ENCODE measurements at places on chromosomes 16 and 17.

DNA sequence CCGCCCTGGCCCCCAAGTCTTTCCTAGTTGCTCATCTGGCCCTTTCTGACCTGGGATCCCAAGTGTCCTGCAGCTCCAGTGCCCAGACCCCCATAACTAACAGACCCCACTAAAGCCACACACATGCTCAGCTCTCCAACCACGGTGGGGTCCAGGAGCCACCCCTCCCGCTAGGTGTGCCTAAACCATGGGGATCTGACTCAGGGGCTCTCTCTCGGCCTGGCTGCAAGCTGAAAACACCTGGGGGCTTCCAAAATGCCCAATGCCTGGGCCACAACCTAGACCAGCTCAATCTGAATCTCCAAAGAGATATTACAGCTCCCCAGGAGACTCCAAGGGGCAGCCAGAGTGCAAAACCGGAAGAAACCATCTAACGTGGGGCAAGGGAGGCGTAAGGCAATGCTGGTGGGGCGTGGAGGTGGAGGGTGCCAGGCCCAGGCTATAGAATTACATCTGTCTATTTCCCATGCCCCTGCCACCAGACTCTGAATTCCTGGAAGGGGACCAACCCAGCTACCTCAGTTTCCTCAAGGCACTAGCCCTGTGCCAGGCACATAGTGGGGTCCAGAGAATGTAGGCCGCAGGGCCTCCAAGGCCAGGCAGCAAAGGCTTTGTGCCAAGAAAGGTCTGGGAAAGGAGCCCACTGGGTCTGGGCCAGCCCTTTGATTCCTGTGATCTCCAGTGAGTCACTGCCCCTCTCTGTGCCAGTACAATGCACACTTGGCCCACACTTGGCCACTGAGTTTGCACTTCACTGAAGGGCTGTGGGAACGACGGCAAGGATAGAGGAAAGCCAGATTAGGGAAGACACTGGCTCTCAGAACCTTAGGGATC lies 3.3 kb downstream of the CD2BP2 start:
- no peak for DNase-seq

DNA sequence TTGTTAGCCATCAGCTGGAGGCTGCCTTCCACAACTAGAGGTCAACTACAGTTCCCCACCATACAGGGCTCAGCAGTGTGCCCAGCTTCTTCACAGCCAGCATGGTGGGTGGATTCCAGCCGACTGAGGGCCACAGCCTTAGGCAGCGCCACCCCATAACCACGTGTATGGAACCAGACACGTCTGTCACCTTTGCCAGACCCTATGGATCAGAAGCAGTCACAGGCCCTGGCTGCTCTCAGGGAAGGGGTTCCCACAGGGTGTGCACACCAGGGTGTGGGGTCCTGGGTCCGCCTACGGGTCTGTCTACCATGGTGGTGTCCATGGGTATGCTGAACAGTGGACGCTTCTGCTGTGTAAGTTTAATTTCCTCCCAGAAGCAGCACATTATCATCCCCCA lies 265.0 kb upstream of the FOXF1 start:
- no peak for DNase-seq

GRCh38 chr16:78437352-78437968 lies 338.0 kb downstream of the WWOX start:
- peak; percentile 0 for DNase-seq

DNA sequence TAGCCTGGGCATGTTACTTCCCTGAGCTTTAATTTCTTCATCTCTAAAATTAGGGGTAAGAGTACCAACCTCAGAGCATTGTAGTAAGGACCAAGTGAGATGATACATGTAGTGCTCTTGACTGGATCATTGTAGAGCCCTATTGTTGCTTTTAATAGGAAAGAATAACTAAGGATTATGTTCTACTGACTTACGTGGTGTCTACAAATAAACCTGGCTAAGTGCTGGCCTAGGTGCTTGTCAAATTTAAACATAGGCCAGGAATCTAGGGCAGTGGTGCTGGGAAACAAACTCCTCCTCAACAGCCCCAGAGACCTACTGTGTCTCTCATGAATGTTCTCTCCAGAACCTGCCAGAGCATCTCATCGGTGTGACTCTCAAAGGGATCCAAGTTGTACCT lies 69.4 kb downstream of the ABCC12 start:
- DNase-seq, result no peak

- no peak for DNase-seq
Observed at GRCh38 chr17:48059125-48059668, 11.0 kb downstream of the NFE2L1 start.

DNA sequence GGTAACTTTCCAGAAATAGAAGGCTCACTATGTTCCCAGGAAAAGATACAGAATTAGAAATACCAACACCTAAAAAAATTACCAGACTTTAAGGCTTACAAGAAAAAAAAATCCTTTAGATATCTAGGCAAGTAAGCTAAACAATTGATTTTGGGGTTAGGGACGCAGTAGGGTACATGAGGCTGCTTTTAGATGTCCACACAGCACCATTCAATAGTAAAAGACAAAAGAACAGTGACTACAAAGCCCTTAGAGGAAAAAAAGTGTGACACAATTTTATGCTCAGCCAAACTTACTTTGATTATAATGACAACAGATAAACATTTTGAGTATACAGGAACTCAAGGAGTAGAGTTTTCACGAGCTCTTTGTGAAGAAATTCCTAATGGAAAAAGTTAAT lies 29.9 kb downstream of the METTL16 start:
- no peak for DNase-seq

GRCh38 chr17:80498242-80498919 lies 22.0 kb upstream of the NPTX1 start:
- no peak for DNase-seq

- no peak for DNase-seq
Observed at GRCh38 chr16:68227850-68228553, 7.9 kb downstream of the ESRP2 start.

- no peak for DNase-seq
Observed at GRCh38 chr17:56866496-56866895, 32.5 kb downstream of the DGKE start.

- peak; percentile 19 for DNase-seq
Observed at GRCh38 chr17:39622380-39623006, 4.3 kb upstream of the PPP1R1B start.

DNA sequence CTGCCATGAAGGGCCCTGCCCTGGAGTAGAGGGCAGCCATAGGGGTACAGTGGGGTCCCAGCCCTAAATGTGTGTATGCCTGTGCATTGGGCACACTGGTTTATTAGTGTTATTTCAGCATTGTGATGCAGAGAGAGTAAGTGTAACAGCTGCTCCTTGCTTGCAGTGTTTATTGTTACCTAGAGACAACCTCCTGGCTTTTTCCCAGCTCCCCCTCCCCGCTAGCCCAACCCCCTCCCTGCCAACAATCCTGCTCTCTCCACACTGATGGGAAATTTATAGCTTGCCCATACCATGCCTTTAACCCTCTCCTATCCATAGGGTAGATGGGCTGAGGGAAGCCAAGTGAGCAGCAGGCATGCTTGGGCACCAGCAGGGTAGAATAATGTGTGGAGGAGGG lies 51.3 kb downstream of the NEUROD2 start:
- no peak for DNase-seq

GRCh38 chr16:78972986-78973385 lies 627.6 kb downstream of the MAF start:
- DNase-seq, result no peak

- DNase-seq, result no peak
Observed at GRCh38 chr16:19361587-19361986, 56.1 kb upstream of the TMC5 start.

- DNase-seq, result no peak
Observed at GRCh38 chr16:644556-644955, 2.9 kb downstream of the MCRIP2 start.

DNA sequence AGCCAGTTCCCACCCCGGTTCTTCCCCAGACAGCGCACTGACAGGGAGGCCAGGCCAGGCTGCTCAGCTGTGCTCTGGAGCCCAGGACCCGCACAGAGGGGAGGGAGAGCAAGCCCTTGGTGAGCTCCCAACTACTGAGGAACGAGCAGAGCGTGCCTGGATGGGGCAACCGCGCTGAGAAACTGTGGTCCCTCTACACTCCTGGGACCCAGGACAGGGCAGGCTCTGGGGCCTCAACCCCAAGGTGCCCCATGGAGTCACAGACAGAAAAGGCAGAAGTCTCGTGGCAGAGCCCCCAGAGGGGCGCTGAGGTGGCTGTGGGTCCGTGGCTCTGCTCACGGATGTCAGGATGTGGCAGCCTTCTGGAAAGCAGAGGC lies 16.3 kb downstream of the SLX4 start:
- DNase-seq, result no peak

- DNase-seq, result no peak
Observed at GRCh38 chr16:53456625-53457024, 22.4 kb downstream of the RBL2 start.

DNA sequence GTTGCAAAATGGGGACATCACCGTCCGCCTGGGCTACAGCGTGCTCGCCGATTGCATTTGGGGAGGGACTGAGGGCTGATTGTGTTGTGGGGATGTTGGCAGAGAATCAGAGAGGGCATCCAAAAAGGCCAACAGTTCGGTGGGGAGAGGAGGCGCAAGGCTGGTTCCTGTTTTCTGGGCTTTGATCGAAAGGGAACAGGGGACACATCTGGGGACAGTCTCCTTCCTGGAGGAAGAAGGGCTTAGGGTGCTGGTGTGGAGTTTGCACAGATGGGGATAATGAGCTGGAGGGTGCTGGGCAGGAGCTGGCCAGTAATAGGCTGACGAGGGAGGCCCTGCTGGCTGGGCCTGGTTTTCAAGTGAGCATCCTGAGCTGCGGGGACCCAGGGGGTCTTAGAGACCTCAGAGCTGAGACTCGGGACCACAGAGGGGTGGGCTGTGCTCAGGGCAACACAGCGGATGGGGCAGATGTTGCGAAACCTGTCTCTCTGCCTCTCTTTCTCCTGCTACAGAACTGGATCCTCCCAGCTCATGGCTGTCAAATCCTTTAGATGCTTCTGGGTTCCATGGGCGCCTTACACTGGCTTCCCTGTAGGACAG lies 288.7 kb downstream of the SEC14L1 start:
- no peak for DNase-seq

- DNase-seq, result peak; percentile 44
Observed at GRCh38 chr17:36602924-36603384, 1.6 kb downstream of the MRM1 start.

DNA sequence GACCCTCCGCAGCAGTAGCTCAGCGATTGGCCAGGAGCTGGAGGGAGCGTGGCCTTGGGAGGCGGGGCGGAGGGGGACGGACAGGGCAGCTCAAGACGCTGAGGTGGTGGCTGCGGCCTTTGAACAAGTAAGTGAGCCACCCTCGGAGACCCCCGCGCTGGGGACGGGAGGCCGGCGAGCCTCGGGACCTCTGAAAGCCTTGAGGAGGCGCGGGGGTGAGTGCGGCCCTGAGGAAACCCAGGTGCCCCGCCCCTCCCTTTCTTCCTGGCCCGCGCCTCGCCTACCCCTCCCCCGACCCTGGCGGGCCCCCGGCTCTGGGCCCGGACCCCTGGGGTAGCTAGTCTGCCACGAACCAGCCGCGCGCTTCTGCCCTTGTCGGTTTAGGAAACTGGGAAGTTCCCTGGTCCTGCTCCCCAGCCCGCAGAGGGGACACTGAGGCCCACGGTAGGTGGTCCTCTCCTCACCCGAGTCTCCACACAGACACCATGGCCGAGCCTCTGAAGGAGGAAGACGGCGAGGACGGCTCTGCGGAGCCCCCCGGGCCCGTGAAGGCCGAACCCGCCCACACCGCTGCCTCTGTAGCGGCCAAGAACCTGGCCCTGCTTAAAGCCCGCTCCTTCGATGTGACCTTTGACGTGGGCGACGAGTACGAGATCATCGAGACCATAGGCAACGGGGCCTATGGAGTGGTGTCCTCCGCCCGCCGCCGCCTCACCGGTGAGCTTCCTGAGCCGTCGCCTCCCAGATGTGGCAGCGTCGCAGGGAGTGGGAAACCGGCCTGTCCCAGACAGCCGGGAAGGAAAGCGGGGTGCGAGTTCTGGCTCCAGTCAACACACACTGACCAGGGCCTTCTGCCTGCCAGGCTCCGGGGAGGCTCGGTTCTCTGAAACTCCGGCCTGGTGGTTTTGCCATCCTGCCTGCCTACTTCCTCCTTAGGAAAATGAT lies at the start of gene MAPK7:
Gene MAPK7, plus strand, starts transcription at position 83 of the 945 bp plus-strand sequence. Its CDS starts 403 bp downstream, at position 486.
- DNase-seq, result no peak

- DNase-seq, result no peak
Observed at GRCh38 chr16:20798364-20798763, 7.9 kb downstream of the ERI2 start.

GRCh38 chr17:77285594-77286390 lies 145.0 kb downstream of the SEC14L1 start:
- DNase-seq, result no peak

- no peak for DNase-seq
Observed at GRCh38 chr16:69747115-69747514, 7.6 kb downstream of the NOB1 start.

- no peak for DNase-seq
Observed at GRCh38 chr16:28112908-28113307, 49.4 kb upstream of the GSG1L start.

- DNase-seq, result no peak
Observed at GRCh38 chr17:40648384-40648968, 858 bp upstream of the SMARCE1 start.

DNA sequence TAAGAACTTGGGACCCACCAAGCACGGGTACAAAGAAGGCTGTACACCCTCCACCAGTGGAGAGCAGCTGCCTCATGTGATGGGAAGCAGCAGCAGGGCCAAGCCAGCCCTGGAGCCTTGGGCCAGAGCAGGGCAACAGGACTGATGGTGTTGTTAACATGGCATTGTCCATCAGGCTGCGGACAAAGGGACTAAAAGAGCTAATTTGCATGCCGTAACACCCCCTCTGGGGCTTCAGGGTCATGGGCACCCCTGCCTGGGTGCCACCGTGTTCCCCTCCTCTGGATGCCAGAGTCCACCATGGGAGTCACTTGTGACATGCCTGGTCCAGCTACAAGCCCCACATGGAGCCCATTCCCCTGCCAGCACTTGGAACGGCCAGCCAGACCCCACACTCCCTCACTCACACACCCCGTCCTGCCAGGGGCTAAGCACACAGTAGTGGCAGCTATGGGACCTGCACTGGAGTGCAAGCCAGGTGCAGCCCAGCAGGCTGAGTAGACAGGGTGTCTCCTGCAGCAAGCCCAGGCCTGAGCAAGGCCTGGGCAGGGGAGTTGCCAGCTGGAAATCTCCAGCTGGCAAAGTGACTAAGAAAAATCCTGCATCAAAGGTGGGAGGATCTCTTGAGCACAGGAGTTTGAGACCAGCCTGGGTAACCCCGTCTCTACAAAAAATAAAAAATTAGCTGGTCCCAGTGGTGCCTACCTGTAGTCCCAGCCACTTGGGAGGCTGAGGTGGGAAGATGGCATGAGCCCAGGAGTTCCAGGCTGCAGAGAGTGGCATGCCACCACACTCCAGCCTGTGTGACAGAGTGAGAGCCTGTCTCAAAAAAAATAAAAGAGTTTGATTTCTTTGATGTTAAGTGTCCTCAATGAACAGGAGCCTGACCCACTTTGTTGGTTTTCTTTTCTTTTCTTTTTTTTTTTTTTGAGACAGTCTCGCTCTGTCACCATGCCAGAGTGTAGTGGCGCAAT lies 33.7 kb downstream of the NOL11 start:
- no peak for DNase-seq

GRCh38 chr17:45018514-45018847 lies 33.0 kb downstream of the DCAKD start:
- DNase-seq, result no peak

- no peak for DNase-seq
Observed at GRCh38 chr17:82226809-82227628, 1.8 kb upstream of the SLC16A3 start.

Measured in activated T-helper 1 cell treated with anti-CD3 and anti-CD28 coated beads, Interleukin-2, amount 50 U/mL, for 16 hours (primary cell).